ENCODE measurements at places on chromosomes 7 and 10.

- DNase-seq: no peak
Measured at GRCh38 chr10:14124941-14125340, 205.8 kb downstream of the FRMD4A start.

GRCh38 chr10:110613341-110613995 lies 30.7 kb upstream of the RBM20 start:
- no peak for DNase-seq

DNA sequence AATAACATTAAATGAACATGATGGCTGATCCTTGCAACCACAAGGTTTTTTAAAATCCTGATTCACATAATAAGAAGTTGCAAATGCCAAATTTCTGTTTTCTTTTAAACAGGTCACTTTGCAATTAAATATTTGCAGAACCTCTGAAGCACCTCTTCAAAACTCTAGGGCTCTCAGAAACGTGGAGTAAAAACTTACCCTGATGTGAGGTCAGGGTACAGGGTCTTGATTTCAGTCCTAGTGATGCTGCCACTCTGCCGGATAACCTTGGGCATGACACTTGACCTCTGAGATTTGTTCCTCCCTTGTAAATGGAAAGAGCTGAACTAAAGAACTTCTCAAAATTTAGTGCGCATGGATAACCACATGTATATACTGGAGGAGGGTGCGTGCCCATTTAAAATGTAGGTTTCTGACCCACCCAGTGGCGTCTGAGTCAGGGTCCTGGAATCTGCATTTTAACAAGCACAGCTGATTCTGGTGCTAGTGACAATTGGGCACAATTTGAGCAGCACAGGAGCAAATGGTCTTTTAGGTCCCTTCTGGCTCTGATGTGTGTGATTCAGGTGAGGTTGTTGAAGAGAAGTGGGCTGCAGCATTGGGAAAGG lies 35.5 kb upstream of the TNPO3 start:
- no peak for DNase-seq

GRCh38 chr10:129411393-129411705 lies 55.7 kb upstream of the MGMT start:
- no peak for DNase-seq

GRCh38 chr7:20200361-20200760 lies 16.8 kb downstream of the MACC1 start:
- DNase-seq: no peak

- DNase-seq: no peak
Measured at GRCh38 chr10:10164848-10165247, 852.8 kb upstream of the CELF2 start.

DNA sequence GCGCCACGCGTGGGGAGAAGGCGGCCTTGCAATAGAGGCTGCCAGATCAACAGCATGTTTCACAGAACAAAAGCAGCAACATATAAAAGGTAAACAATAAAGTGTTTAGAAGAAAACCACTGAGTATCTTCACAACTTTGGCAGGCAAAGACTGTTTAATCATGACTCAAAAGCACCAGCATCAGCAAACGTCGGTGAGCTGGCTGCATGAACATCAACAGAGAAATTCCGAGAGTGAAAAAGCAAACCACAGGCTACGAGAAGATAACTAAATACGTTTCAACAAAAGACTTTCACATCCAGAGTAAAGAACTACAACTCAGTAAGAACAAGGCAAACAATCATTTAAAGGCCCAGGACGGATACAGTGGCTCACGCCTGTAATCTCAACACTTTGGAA lies 172.0 kb downstream of the MAD1L1 start:
- DNase-seq: no peak

DNA sequence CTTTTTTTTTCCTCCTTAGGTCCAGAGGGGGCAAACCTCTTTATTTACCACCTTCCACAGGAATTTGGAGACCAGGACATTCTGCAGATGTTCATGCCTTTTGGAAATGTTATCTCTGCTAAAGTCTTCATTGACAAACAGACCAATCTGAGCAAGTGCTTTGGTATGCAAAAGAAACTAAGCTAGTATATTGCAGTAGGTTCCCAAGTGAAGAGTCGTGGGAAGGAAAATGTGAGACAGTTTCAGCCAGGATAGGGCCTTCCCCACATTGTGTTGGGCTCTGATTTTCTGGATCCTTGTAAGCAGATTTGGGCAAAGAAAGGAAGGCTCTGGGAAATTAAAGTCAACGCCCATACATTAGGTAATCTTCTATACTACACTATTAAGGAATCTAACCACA lies 285.6 kb downstream of the USP6NL start:
- no peak for DNase-seq

GRCh38 chr10:104931612-104932134 lies 290.6 kb downstream of the SORCS3 start:
- no peak for DNase-seq

- DNase-seq: no peak
Measured at GRCh38 chr7:118082506-118082905, 101.5 kb upstream of the LSM8 start.

DNA sequence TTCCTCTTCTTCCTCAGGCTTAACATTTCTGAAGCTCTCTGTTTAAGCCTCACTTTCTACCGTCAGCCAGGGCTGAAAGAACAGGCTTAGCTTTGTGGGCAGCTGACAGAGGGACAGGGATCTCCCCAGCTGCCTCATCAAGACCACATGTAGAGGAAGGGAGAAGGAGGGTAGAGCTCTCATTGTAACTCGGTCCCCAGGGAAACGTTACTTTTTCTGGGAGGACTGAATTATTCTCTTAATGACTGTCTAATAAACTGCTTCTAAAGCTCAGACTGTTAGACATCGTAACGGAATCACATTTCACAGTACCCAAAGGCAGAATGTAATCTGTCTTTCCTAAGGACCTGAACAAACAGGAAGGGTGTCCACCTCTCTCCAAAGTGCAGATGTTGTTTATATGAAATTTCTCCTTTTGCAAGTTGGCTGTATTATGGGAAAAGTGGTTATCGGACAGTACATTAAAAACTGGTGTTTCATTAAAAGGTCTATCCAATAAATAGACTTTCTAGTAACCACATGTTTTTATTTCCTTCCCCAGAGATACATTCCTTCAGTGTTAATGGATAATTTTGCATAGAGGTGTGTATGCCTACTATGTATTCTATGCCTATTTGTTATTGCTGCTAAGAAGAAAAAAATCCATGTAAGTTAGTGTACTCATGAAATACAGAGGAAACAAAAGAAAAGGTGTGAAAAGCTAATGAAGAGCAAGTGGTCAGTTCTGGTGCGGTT lies 144.2 kb downstream of the CTTNBP2 start:
- no peak for DNase-seq

GRCh38 chr7:120303105-120303504 lies 30.1 kb downstream of the KCND2 start:
- DNase-seq: no peak

- no peak for DNase-seq
Measured at GRCh38 chr10:1824928-1825327, 87.6 kb upstream of the ADARB2 start.

DNA sequence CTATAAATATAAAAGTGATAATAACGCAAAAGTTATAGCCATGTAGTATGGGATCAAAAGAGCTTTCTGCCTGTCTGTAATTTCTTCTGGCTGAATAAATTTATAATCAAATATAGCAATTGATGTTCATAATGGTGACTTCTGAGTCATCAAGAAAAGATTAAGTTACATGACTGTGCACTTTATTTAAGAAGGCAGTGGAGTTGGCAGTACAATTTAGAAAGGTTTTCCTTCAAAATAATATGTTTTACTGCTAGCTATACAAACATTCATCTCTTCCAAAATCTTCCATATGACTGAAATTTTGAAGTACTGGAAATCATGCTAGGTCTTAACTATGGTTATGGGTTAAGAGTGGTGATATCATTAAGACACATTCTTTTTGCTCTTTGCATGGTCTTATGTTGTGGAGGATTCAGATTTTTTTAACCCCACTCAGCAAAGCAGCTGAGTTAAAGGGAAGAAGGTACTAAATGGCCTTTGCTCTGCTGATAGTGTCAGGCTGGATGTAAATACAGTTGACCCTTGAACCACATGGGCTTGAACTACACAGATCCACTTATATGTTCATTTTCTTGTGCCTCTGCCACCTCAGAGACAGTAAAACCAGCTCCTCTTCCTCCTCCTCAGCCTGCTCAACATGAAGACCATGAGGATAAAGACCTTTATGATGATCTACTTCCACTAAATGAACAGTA lies 323.6 kb downstream of the BBS9 start:
- DNase-seq: no peak

GRCh38 chr7:142353147-142354060 lies 95.5 kb upstream of the PRSS58 start:
- DNase-seq: no peak

DNA sequence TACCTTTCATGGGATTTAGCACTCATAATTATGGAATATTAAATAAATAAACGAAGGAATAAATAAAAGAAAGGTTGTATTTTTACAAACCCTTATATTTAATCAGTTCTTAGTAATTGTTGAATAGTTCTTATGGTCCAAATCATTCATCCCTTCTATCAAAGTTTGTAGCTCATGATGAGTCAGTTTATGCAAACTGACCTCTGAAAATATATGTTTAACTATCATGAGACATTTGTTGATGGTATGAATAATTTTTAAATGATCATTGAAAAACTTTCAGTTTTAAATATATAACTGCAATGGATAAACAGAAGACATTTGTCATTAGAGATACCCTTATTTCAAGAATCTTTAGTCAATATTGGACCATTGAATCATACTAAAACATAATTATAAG lies 411.2 kb upstream of the LRRTM3 start:
- DNase-seq: no peak

DNA sequence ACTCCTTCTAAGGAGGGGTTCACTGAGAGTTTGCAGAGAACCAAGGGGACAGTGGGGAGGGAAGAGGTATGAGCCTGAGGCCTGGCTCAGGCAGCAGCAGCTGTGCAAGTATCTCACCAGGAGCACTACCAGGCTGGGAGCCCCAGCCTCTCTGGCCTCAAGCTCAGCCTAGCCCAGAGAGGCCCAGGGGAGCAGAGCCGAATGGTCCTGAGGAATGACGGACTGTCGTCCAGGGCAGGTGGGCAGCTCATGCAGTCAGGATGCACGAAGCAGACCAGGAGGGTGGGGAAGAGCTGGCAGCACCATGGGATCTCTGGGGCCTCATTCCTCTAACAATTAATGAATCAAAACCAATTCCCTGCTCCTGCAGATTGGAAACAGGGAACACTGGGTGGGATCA lies 151.5 kb downstream of the GRID1 start:
- no peak for DNase-seq

DNA sequence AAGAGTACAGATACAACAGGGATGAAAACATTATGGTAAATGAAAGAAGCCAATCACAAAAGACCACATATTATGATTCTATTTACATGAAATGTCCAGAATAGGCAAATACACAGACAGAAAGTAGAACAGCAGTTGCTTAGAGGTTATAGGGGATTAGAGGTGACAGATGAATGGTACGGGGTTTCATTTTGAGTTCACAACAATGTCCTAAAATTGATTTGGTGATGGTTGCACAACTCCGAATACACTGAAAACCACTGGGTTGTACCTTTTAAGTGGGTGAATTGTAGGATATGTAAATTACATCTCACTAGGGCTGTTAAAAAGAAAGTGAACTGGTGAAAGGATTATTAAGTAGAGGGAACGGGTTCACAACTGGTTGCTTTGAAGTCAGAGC lies 76.3 kb upstream of the MRLN start:
- no peak for DNase-seq

- DNase-seq: no peak
Measured at GRCh38 chr7:128743112-128743772, 4.1 kb downstream of the CALU start.

DNA sequence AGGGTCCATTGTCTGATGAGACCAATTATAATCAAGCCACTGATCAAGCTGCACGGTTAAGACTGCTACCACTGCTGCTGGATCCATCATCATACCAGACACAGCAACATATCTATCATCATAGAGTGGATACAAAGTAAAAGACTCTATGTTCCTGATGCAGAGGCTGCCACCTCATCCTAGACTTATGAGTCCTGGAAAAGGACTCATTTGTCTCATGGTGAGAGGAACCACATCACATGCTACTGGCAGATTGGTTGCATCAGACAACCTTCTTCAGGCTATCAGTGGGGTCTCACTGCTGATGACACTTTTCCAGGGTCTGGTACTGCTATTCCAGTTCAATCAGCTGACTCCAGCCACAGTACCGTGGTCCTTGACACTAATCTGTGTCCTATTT lies 79.0 kb downstream of the ABI1 start:
- no peak for DNase-seq

DNA sequence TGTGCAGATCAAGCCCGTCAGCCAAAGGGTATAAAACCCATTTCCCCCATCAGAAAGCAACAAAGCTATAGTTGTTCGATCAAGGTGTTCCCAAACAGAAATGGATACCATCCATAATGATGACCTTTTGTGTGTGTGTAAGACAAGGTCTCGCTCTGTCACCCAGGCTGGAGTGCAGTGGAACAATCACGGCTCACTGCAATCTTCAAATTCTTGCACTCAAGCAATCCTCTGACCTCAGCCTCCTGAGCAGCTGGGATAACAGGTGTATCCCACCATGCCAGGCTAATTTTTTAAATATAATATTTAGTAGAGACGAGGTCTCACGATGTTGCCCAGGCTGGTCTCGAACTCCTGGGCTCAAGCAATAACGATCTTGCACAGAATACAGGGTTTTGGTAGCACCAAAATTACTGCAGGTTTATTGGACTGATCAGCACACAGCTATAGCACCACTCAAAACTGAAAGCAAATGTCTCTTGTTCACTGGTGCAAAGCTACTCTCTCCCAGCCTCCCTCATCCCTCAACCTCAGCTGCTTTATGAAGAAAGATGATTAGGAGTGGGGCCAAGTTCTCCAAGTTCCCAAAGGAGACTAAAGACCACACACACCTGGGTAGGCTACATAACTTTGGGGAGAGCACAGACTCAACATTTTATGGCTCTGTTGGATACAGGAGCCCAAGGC lies 80.5 kb downstream of the ABI1 start:
- DNase-seq: no peak

DNA sequence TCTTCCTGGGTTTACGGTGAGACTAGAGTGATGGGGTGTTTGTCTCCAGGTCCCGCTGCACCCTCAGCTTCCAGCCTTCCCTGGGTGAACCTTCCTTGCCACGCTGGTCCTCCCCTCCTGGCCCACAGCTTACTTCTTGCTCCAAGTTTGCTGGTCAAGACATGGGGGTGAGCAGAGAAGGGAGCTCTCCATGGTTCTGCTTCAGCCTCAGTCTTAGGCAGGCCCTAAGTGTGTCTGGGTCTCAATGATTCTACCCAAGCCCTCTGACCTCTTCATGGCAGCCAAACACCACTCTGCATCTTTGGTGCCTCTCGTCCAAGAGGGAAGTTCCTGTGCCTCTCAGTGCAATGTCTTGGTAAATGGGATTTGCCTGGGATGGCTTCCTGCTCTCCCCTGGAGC lies 356.5 kb upstream of the KLF6 start:
- no peak for DNase-seq

DNA sequence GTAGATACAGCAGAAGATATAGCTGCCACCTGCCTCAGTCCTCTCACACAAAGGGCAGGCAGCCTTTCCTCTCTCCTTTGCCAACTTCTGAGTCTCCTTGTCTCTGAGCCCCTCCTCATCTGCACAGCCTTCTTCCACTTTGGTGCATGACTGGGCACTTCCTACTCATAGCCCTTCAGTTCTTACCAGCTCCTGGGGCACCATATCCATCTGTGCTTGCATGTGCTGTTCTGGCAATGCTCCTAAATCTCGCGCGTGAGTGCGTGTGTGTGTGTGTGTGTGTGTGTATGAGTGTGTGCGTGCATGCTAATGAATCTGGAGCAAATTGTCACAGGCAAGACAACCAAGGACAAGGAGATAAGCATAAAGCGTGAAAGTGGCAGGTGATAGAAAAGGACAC lies 1271.6 kb upstream of the SORCS1 start:
- DNase-seq: no peak

- no peak for DNase-seq
Measured at GRCh38 chr7:138000081-138000701, 1.7 kb downstream of the CREB3L2 start.

GRCh38 chr7:11539853-11540252 lies 292.1 kb downstream of the THSD7A start:
- DNase-seq: no peak

Data from CD4-positive, alpha-beta T cell treated with Interleukin-6 at 100 ng/mL for 8 hours (primary cell).